LoVo (cell line): ENCODE measurements at places on chromosomes 2 and 18.
A peak's percentile ranks its signal among the peaks of the same experiment; 100 is the strongest.

- DNase-seq, result peak; percentile 45
These were observed 1.6 kb downstream of the SESTD1 start for GRCh38 chr2:179263015-179263414.

DNA sequence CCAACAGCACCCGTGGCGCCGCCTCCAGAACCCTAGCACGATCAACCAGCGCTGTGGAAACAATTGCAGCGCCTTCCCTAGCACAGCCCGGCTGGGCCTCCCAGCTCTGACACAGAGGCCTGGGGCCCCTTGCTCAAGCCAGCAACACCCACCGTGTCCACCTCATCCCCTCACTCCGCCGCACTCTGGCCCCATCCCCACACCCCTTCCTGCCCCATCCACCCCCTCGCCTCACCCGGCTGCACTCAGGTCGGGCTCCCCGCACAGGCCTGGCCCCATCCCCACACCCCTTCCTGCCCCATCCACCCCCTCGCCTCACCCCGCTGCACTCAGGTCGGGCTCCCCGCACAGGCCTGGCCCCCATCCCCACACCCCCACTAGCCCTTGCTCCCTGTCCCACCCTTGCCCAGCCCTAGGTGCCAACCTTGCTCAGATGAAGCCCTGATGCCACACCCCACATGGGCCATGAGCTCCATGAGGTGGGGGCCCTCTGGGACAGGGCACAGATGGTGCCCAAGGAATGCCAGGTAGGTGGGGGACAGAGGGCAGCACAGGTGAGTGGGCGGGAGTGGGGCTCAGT is 28.7 kb downstream of the KIF1A start:
- no peak for DNase-seq

DNA sequence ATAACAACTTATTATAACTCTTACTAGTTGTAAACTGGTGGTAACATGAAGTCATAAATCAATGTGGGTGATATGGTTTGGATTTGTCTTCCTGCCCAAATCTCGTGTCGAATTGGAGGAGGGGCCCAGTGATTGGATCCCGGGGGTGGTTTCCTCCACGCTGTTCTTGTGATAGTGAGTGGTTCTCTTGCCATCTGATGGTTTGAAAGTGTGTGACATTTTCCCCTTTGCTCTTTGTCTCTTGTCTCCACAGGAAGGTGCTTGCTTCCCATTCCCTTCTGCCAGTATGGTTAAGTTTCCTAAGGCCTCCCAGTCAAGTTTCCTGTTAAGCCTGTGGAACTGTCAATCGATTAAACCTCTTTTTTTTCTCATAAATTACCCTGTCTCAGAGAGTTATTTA is 321.6 kb downstream of the DSEL start:
- no peak for DNase-seq

DNA sequence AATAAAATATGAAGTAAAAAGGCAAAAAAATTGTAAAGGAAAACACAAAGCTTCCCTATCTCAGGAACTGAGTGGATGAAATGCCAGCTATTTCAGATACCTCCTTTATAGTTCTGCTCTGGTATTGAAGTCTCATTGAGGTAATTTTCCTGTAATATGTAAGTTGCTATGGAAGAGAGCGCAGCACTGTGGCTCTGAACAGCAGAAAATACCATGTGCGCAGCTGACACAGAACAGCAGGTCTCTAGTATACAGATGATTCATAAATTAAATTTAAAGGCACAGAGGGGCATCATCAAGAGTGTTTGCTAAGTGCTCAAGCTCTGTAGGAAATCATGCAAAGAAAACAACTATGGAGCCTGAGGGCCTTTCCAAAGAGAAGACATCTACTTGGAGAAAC is 315.3 kb upstream of the CDH7 start:
- no peak for DNase-seq

GRCh38 chr18:77701977-77702376 is 452.3 kb downstream of the GALR1 start:
- DNase-seq, result no peak

GRCh38 chr2:102155703-102156515 is 13.4 kb downstream of the IL1R1 start:
- DNase-seq, result no peak

DNA sequence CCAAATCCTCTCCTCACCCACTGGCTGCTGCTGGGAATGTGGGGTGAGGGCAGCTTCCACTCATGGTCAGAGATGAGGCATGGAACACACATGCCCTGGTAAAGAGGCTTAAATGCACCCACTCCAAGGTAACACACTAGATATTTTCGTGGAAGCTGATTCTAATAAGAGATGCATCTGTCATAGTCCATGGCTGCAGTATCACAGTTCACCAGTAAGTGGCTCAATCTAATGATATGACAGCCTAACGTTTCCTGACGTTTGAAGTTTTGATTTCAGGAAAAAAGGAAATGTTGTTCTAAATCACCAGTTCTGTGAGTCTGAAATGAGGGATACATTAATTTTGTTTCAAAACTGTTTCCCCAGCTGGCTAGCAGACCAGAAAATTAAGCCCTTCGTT is 38.2 kb downstream of the LCT start:
- DNase-seq, result no peak

DNA sequence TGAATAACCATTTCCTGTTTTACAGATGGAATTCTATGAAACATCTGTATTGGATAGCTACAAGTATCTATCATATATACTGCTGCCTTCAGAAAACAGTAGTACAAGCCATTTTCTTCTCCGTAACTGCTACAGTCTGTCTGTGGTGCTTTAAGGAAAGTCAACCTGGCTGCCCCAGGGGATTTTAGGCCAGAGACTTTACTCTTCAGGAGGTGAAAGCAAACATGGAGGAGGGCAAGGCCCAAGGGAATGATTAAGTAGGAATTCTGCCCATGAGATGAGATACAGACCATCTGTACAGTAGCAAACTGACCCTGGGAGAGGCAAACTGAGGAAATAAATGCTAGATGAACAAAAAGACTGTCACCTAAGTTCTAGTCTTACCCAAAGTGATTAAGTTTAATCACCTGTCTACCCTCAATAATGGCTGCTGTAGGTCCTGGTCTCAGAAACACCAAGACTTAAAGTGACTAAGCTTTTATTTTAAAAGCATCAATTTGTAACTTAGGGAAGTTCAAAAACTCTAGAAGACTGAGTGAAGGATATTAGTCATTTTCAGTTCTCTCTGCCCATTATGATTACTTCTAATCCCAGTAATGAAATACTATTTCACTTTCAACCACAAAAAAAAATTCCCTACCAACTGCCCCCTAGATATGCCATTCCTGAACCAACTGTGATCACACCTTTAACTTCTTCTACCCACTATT is 14.8 kb downstream of the MBD2 start:
- DNase-seq, result no peak

GRCh38 chr2:57726294-57726693 is 320.3 kb upstream of the VRK2 start:
- no peak for DNase-seq

DNA sequence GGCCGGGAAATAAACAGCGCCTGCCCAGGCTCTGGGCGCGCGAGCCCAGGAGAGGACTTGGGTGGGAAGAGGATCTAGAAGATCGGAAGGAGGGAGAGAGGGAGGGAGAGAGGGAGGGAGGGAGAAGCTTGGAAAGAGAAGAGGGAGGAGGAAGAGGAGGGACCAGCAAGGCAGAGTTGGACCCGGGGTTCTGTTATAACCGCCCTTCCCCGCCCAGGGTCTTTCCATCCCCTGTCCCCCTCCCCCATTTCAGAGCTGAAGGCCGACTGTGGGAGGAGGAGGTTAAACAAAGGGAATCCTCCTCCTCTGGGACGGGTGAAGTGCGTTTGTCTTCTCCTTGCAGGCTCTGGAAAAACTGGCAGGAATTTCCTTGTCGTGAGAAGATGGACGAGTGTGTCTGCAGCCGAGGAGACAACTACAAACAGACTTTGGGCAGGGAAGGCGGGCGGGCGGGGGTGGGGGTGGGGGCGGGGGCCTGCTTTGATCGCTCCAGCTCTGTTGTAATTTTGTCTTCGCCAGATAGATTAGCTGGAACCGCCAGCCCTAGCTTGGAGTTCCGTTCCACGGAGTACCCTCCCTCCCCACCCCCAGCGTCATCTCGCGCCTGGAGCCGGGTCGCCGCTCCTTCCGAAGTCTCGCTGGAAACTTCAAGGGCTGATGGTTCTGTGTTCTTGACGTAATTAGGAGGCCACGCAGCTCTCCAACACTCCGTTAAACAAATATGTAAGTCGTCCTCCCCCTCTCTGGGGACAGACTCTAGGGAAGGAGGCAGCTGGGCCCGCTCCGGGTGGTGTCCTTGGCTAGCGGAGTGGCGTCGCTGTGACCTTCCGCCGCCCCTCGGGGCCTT is 6.4 kb upstream of the SP9 start:
- DNase-seq, result no peak

DNA sequence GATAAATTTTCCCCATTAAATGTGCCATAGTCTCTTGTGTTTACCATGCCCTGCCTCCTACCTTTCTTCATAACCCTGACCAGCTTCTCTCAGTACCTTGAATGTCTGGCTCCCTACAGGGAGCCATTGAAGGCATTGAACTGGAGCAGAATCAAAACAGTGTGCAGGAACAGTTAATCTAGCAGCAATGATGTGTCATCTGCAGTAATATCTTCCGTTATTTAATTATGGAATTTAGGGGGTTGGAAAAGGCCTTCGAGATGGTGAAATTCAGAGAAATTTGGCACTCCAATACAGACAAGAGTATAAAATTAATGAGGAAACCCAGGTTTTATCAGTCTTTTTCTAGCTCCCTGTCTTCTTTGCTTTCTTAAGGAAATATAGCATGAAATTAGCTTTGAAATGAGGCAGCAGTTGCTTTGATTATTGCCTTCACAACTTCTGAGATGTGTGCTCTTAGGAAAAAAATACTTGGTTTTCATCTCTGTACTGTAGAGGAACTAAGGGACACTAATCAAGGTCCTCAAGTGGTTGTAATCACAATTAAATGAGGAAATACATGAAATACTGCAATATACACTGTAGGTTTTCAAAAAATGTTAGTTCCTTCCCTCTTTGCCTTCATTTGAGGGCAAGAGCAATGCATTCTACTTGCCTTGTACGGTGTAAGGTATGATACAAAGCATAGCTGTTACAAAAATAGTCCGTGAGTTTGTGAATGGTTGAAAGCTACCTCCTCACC is 369.1 kb downstream of the SETBP1 start:
- no peak for DNase-seq

DNA sequence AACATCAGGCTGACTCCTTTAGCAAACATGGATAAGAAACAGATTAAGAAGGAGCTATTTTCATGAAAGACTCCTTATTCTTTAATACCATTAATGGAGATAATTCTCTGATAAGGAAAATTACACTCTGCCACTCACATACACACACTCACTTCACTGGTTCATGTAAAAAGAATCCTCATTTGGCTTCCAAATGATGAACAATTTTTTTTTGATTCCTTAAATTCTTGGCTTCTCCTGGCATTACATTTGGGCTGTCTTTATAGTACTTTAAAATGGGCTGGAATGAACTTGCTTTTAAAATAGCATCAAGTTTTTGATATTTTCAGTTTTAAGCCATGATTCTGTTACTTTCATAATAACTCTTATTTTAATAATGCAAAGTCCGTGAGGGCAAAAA is 328.6 kb downstream of the SLC8A1 start:
- DNase-seq, result no peak

GRCh38 chr2:221001381-221001801 is 570.7 kb downstream of the EPHA4 start:
- DNase-seq, result no peak

DNA sequence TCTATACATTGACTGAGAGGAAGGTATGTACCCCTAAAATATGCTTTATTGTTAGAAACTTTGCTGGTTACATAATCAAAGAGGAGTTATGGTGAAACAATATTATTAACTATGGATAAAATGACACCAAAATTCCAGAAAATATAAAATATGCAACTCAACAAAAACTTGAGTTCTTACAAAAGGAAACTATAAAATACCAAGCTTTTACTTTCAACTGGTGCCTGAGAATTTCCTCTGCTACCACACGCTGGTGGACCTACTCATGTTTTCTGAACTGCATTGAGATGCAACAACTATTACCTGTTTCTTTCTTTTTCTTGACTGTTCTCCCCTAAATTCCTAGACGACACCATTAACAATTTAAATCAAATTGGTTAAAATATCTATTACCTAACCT is 8.2 kb upstream of the NFE2L2 start:
- no peak for DNase-seq

- no peak for DNase-seq
These were observed 392.4 kb downstream of the TXNL1 start for GRCh38 chr18:56245866-56246580.

DNA sequence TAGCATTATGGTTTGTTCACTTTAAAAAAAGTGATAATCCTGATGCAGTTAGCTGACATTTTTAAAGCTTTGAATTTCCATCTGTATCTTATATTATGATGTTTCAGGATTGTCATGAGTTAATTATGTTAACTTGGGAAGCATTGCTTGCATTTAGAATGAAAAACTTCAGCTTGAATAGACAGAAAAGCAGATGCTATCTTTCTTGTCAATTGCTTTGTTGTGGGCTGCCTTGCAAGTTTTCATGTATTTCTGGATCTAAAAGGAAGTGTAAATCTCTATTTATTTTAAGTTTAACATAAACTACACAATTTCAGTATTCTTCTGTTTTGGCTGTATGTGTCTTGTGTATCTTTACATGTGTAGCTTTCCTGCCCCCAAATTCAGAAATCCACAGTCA is 479.5 kb downstream of the ARHGAP15 start:
- no peak for DNase-seq

DNA sequence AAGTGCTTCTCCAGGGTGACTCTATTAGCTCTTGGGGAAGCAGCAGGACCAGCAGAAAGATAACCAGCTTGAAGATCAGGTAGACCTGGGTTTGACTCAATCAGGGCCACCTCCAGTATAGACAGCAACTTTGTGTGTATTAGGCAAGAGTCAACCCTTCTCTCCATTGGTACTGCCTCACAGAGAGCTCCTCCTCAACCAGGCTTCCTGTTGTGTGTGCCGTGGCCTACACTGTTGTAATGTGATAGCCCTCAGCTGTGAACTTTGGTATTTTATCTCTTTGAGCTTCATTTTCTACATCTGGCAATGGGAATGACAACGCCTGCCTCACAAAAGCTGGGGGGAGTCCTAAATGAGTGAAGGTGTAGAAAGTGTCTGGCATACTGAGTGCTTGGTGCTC is 17.0 kb upstream of the MAP3K20 start:
- DNase-seq, result no peak

DNA sequence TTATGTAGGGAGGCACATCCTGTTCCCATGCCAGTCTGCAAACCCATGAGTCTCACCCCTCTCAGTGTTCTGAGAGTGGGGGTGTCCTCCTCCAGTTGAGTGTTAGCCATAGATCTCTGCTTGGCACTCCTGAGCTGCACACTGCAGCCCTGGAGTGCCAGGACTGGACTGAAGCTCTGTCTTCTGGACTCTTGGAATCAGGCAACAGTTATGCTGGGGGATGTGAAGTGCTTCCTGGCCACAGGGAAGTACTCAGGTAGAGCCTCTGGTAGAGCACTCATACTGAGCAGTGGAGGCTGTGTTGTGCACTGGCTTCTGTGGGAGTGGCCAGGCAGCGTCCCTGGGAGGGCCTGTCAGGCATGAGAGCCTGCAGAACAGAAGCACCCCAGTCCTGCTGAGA is 43.0 kb downstream of the SERPINB7 start:
- no peak for DNase-seq
